ENCODE measurements at places on chromosomes 13 and 19.

- no peak for DNase-seq
Measured at GRCh38 chr13:44249431-44249836, 124.2 kb upstream of the SERP2 start.

DNA sequence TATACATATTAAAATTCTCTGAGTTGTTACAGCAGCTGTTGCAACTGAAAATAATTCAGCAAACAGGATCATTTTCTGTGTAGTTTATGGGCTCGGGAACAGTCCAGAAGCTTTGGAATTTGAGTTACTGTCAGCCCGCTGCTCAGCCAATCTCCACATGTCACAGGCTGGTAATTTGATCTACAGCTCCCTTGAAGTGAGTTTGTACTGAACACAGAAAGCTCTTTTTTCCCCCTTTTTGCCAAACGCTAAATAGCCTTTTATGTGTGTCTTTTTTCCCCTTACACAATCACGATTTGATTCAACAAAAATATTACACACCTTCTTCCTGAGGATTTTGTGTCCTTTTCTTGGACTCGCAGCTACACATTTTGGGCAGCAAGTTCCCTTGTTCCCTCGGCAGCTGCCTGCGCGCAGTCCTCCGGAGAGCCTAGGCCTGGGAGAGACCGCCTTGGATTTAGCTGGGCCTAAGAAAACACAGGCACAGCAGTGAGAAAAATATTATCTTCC, 371.4 kb downstream of the KCNRG start:
- no peak for DNase-seq

- no peak for DNase-seq
Measured at GRCh38 chr13:97921176-97921816, 32.2 kb upstream of the IPO5 start.

DNA sequence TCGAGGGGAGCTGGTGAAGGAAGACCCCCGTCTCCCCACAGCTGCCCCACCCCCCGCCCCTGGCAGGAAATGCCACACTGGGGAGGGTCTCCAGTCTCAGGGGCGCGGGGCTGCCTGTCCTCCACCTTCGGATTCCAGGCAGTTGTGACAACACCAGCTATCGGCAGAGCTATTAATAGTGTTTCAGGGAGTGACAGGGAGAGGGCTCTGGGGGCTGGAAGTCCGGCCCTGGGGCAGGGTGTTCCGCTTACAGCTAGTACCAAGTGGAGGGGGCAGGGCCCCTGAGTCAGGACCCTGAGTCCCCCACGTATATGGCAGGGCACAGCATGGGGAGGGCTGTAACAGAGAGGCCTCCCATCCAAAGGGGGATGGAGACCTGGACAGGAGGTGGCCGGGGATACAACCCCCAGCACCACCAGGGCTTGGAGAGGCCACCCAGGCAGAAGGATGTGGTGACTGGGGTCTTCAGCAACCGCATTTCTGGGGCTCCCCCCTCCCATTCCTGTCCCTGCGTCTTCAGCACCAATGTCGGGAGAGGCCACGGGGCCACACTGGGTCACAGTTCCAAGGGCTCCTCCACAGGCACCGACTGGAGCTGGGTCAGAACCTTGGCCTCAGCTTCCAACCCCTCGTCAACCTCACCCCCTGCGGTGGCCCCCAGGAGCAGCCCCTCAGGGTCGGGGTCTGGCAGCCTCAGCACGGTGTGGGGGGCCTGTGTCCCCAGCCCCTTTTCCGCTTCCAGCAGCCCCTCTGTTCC, 3.9 kb downstream of the SIX5 start:
- DNase-seq = no peak

DNA sequence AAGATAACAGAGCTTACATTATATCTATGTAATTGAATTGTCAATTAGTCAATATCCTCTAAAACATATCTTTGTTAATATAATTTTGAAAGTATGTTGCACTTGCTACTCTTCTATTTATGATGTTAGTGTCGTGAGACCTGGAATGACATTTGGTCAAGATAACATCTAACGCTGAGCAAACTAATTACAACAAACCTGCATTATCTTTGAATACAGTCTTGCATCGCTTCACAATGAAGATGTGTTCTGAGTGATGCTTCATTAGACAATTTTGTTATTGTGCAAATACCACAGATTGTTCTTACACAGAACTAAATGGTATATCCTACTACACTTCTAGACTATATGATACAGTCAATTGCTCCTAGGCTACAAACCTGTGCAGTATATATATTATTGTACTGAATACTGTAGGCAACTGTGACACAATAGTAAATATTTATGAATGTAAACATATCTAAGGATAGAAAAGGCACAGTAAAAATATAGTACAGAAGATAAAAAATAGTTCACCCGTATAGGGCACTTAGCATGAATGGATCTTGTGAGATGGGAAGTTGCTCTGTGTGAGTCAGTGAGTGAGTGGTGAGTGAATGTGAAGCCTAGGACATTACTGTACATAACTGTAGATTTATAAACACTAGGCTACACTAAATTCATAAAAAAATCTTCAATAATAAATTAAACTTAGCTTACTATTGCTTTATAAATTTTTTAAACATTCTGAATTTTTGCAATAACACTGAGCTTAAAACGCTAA, 1773.8 kb downstream of the PCDH9 start:
- DNase-seq = no peak

- DNase-seq = no peak
Measured at GRCh38 chr13:112742583-112742982, 52.7 kb downstream of the ATP11A start.

DNA sequence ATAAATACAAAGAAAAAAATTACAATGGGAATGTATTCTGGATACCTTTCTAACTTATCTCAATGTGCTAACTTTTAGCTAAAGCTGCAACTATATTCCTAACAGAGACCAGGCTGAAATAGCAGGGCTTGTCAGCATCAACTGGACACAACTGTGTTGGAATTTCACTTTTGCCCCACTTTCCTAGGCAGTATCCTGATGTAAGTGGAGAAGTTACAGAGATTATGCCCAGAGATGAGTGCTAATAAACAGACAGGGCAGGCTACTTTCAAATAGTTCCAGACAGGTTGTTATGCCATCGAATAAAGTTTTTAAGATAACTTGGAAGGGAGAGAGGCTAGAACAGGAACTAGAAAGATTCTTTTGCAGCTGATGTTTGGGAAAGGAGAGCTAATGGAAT, 201.9 kb downstream of the KCTD12 start:
- DNase-seq = no peak

- no peak for DNase-seq
Measured at GRCh38 chr13:23159205-23159759, 21.5 kb upstream of the SGCG start.

GRCh38 chr13:106515635-106516254, 19.7 kb downstream of the EFNB2 start:
- no peak for DNase-seq

- no peak for DNase-seq
Measured at GRCh38 chr13:104809483-104809882, 1726.0 kb downstream of the EFNB2 start.

- DNase-seq = no peak
Measured at GRCh38 chr13:74687442-74688182, 553.4 kb upstream of the KLF12 start.

- DNase-seq = no peak
Measured at GRCh38 chr19:24159707-24160106, 72.7 kb downstream of the ZNF254 start.

DNA sequence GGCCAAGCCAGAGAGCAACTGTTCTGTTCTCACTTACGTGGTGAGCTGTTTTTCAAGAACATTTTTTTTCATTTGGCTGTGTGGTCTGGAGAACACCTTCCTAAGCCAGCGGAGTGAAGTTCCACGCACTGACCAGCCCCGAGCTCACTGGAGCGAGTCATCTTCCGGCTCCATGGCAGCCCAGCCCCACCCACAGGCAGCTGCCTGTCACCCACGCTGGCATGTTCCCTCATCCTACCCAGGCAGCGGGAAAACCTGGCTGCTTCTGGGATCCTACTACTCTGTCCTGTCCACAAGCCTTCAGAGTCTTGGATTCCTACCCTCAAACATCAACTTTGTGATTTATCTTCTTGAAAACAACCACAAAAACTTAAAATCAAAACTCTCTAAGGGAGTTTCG, 76.2 kb downstream of the GGACT start:
- no peak for DNase-seq

DNA sequence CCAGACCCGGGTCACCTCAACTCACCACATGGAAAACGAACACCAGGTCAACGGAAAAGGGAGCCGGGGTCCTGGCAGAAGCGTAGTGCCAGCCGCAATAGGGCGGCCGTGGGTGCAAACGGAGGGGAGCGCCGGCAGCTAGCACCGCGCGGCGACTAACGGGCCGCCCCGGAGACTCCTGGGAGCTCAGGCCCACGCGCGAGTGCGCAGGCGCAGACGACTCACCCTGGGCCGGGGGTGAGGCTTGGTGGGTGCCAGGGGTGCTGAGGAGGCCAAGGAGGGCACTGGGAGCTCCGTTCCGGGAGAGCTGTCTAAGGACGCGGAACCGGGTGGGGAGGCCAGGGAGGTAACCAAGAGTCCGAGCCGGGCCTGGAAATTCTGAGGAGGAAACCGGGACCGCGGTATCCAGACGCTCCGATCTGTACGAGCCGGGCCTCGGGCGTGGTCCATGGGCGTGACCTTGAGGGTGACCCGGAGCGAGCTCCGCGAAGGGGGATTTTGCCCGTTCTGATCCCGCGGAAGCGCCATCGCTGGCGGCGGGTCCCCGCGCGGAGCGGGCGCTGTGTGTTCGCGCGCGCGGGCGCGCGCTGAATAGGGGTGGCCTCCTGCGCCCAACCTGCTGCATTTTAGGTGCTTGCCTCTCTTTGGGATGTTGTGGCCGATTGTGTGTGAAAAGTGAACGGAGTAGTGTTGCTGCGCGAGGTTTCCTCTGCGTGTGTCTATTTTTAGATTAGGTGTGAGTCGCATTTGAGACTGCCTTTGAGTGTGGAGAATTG, at the start of gene ZNF382:
ZNF382 (plus strand) TSS at position 213 of the 776 bp plus-strand sequence. CDS start 4,602 bp downstream, outside the sequence.
- DNase-seq = peak; percentile 76

DNA sequence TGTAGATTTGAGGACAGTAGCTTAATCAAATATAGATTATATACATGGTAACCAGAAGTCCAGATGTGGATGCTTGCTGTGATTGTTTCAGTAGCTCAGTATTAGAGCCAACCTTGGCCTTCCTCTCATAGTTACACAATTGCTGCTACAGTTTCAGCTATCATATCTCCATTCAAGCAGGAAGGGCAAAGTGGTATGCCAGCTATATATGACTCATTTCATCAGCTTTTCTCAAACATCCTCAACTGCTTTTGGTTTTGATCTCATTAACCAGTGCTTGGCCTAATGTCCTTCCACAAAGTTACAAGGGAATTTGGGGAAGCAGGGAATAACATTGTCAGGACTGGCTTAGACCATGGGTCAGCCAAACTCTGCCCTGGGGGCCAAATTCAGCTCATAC, 73.0 kb upstream of the MAB21L1 start:
- DNase-seq = no peak

DNA sequence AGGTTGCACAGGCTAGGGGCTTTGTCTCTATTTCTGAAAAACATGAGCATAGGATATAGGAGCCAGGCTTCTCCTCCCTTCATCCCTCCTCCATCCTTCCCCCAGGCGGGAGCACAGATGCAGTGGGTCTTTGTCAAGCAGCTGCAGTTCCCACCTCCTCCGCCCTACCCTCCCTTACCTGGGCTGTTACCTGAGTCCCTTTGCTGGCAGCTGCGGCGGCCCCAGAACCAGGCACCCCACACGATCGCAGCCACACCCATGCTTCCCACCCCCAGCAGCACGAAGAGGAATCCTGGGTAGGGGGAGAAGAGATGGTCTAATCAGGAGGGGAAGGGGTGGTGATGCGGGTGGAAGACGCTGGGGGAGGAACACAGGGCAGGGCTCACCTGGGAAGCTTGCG, 7.8 kb downstream of the TMIGD2 start:
- DNase-seq = no peak
